Fibroblast of the aortic adventitia (primary cell): ENCODE measurements at places on chromosomes 7 and 10. TPM values are rescaled to one million over a fixed set of nuclear protein-coding genes. Genes with fewer than 3 reads are reported as not detected.

GRCh38 chr7:437329-438251 lies 82.1 kb downstream of the PDGFA start:
- no peak for DNase-seq

Gene ATOH7
- not detected in 2 replicates for total RNA-seq

GRCh38 chr7:133704453-133704852 lies 422.7 kb upstream of the LRGUK start:
- DNase-seq, result no peak

Gene FGFR2
- total RNA-seq, result not detected in 2 replicates

Gene CHST3
- total RNA-seq, result 18.6 and 19.3 TPM in 2 replicates

Gene SFRP5
- not detected in 2 replicates for total RNA-seq

DNA sequence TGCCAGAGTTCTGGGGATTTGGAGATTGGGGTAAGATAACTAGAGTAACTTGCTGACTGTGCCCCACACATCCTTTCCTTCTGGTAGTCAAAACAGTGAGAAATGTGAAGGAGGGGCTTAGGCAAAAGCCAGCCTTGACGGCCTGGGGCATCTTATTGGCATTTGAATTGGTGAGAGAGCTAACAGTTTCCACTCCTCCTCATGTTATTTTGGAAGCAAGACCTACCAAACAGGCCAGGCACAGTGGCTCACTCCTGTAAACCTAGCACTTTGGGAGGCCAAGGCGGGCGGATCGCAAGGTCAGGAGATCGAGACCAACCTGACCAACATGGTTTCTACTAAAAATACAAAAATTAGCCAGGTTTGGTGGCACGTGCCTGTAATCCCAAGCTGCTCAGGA lies 596.6 kb downstream of the GRM8 start:
- DNase-seq, result no peak

DNA sequence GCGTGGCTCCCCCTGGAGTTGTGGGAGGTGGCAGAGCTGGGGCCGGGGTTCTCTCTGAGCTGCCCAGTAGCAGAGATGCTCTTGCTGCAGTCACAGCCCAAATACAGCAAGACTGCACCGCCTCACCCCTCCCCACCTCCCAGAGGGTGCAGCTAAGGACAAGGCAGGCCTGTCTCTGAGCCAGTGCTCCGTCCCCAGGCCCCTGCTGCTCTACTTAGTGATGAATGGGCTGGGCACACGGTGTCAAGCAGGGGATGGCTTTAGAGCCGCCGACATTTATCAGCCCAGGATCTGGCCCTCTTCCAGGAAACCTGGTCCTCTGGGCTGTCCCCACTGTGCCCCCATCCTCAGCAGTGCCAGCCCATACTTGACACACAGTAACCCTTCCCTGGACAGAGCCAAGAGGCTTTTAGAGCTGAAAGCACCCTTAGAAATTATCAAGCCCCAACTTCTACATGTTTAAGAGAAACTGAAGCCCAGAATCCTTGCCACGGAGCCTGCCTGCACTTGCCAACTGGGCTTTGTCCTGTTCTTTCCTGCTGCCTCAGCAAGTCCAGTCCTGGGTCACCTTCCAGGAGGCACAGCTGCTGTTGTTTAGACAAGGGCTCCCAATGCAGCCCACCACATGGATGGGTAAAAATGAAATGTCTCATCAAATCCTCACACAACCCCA lies 137.1 kb upstream of the UNC5B start:
- DNase-seq, result no peak

Gene BAMBI
- total RNA-seq, result 1.4 and 12.8 TPM in 2 replicates

Gene PNLIPRP2
- total RNA-seq, result not detected in 2 replicates

DNA sequence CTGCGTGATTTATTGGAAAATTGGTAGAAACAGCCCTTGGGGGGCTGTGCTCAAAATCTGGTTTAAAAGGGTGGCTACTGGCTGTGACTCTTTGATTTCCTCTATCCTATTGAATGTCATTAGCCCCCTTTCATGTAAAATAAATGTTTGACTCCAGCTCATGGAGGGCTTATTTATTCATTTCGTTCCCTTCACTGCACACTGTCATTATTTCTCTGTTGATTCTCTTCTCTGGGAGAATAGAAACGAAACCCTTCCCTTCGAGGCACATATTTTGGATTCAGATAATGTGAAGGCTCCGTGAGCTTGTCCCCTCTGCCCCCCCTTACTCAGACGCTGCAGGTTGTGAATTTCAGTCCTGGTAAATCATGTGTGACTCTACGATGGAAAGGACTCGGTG lies 203.9 kb upstream of the GPR26 start:
- DNase-seq, result no peak

Gene BEND7
- total RNA-seq, result 2.6 and 3.2 TPM in 2 replicates

Gene ITIH5
- 0.09 and 9.6 TPM in 2 replicates for total RNA-seq

GRCh38 chr7:47485640-47486435 lies 96.1 kb downstream of the TNS3 start:
- DNase-seq, result no peak

- no peak for DNase-seq
Observed at GRCh38 chr10:89263531-89263930, 12.0 kb upstream of the LIPA start.

- no peak for DNase-seq
Observed at GRCh38 chr10:33087152-33087551, 129.1 kb upstream of the ITGB1 start.

Gene STEAP2
- 16.0 and 28.4 TPM in 2 replicates for total RNA-seq

Gene ZNF485
- total RNA-seq, result 3.8 and 4.0 TPM in 2 replicates

GRCh38 chr7:2629746-2630681 lies 1.8 kb upstream of the TTYH3 start:
- DNase-seq, result peak; percentile 47

Gene GNG11
- total RNA-seq, result 37.0 and 56.9 TPM in 2 replicates

DNA sequence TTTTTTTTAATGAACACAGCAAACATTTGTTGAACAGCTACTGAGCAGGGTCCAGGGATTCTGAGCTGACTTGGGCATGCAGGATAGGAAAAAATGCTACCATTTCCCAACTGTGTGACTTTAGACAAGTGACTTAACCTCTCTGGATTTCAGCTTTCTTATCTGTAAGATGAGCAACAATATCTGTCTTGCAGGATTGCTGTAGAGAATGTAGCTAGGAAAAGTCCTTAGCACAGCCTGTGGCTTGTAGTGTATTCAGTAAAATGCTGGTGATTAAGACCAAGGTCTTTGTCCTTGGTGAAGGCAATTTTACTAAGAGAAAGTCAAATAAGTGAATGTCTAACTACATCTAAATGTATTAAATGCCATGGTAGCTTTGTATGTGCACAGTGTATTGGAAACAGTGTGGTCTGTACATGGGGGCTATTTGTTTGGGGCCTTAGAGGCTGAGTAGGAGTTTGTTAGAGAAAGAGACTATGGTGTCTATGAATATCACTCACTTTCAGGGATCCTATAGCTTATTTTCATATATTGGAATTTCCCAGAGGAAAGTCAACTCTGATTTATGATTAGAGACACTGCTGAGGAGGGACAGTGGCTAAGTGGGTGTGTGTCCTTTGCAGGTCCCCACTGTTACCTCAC lies 118.9 kb downstream of the CDH23 start:
- no peak for DNase-seq

DNA sequence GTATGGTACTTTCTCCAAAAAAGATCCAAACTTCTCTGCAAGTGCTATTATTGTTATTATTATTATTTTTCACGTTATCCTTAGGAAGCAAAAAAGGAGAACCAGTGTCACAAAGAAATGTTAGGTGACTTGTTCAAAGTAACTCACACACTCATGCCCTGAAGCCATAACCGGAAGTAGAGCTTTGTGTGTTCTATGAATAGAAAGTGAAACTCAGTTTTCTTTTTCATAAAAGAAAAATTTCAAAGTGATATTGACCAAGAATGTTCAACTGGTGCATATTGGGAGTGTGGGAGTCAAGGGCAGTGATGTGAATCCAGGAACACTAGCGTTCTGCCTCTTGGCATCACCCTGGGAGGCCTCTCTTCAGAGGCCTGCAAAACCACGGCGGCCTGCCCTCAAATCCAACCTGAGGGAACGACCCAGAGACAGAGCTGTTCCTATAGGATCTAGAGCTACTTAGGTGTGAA lies 106.1 kb downstream of the PRKCQ start:
- peak; percentile 5 for DNase-seq
